NCI-H524 treated with DMSO at 0.1 percent for 48 hours (cell line): ENCODE measurements at places on chromosomes 5 and 9.

DNA sequence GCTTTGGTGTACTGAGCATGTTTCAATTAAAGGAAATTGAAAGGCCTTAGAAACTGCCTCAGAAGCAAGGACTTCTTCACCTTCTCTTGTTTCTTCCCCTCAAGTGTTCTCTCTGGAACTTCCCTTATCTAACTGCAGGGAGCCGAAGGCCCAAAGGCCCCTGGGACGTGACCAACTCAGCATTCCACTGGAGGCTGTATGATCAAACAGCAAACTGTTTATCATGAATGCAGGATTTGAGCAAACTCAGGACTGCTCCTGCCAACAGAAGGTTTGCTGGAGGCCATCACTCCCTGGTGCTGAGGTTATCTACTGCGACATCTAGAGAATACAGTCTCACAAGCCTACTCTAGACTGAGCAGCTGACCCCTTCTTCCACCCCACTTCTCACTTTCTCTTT lies 4.8 kb upstream of the CDH10 start:
- DNase-seq: no peak

GRCh38 chr5:145681686-145682085 lies 153.5 kb downstream of the PRELID2 start:
- peak; percentile 15 for DNase-seq

- DNase-seq: no peak
Measured at GRCh38 chr5:80187421-80188090, 68.3 kb downstream of the SERINC5 start.

DNA sequence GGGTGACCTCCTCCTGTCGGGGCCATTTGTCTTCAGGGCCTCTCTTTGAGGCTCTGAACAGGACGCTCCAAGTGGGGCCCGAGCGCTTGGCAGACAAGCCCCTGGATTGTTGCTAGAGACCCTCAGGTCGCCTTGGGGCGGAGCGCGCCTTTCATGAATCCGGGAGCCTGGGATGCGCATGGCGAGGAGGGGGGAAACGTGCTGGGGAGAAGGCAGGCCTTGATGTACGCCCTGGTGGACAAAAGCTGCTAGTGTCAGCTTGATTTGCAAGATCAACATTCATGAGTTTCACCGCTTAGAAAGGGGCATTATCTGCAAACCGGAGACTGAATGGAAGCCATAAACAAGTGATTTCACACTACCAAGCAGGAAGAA lies 226.3 kb downstream of the SMARCA2 start:
- DNase-seq: no peak

DNA sequence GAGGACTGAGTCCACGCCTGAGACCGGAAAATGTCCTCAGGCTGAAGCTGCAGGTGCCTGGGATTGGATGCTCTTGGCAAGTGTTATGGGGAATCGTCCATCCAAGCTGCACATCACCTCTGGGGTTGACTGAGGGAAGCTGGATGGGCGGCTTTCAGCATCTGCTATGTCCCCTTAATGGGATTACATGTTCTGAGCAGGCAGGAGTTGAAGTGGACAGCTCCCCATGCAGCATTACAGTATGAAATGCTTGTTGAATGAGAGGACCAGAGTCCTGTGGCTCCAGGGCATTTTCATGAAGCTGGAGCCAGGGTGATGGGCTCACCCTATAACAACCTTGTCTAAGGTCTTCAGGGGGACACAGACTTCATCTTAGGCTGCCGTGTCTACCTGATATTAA lies 270.9 kb downstream of the HSPA4 start:
- DNase-seq: no peak

DNA sequence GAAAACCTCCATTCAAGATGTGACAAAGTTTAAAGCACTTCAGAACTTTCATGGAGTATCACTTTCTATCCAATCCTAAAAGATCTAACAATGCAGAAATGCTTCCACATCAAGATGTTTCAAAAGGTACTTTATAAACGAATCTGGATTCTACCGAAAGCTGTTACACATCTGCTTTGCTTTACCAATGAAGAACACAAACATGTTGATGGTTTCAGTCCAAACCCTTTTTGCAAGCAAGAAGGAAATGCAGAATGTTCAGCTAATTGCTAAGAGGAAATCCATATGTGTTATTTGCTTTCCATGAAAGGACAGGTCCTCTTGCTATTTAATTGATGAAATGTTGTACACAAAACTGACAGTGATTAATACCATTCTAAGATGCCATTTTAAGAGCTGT lies 419.6 kb downstream of the EFNA5 start:
- no peak for DNase-seq

DNA sequence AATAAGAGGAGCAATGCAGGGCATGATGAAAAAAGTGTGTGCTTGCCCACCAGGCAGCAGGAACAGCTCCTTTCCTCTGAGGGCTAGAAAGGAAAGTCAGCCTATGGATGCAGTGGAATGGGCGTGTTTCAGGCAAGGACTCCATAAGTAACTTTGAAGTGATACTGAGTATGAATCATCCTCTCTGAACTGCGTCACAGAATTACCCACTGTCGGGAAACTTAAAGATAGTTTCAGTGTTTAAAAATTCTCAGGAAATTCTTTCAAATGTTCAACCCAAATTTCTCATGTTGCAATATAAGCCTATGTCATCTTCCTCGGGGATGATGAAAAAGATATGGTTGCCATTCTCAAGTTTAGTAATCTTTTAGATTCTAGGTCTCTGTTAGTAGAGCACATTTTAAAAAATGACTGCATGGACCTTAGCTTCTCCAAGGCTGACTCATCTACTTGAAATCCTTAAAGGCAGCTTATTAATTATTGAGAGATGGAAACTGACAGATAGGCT lies 27.7 kb downstream of the PTCD2 start:
- no peak for DNase-seq

DNA sequence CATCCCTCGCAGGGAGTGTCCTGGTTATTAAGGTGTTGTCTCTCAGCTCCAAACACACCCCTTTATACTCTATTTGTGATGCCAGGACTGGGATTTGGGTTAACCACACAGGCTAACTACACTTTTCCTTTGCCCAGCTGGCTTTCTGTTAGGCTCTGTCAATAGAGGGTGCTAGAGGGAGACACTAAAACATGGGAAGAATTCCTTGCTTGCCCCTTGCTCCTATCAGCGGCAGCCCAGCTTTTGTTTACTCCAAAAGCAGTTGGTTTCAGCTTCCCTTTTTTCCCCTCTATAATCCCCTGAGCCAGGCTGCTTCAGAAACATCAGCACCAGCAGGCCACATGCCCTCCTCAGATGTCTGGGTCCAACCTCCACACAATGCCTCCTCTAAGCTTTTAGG lies 297.1 kb downstream of the KCTD16 start:
- peak; percentile 82 for DNase-seq

DNA sequence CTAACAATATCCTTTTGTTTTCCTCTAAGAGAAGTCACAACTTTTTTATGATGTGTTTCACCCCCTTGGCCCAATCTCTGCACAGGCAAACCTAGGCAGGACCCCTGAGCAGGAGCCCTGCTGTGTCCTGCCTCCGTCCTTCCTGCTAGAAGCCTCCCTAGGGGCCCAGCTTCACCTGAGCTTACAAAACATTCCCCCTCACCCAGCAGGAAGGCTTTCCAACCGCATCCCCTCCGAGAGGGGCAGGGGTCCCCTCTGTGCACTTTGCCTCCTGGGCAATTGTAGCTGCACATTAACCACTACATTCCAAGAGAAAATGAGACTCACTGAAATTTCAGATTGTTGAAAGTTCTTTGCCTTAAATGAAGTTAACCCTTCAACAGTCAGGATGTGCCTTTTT lies 176.2 kb downstream of the IRX2 start:
- DNase-seq: no peak

- no peak for DNase-seq
Measured at GRCh38 chr5:65663804-65664521, 39.1 kb downstream of the SHLD3 start.

GRCh38 chr9:95003689-95004410 lies 277.4 kb downstream of the AOPEP start:
- no peak for DNase-seq

DNA sequence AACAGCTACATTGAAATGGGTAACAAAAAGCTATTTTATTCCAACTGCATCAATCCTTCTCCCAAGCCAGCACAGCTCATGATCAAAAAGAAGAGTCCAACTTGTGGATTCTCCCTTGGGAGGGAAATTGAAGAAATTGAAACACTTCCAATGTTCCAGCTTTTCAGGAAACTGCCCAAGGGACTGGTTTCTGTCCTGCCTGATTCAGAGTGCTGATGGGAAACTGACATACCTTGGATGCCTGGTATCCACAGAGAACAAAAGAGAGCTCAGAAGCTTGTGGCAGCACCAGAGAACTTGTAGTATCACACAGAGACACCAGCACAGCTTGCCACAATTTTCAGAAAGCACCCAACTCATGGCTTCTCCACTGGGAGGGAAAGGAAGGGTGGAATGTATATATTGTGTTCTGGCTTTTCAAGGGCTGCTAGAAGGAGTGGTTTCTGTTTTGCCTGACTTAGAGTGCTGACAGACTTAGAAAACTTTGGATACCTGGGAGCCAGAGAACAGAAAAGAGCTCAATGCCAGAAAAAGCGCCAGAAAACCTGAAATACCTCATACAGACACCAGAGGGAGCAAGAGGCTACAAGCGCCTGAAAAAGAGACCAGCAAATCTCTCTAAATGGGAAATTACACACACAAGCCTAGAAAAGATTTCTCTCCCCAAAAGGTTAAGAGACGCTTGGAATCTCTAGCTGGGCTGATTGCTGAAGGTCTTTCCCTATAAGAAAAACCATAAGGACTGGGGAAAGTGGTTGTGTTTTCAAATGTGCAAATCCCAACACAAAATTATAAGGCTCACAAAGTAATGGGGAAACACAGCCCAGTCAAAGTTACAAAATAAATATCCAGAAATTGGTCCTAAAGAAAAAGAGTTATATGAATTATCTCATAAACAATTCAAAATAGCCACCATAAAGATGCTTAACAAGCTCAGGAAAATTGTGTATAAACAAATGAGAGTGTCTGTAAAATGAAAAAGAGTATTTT lies 178.8 kb downstream of the SPOCK1 start:
- no peak for DNase-seq

- no peak for DNase-seq
Measured at GRCh38 chr5:177369645-177370440, 12.1 kb downstream of the RGS14 start.

- DNase-seq: no peak
Measured at GRCh38 chr5:88602584-88602983, 280.4 kb downstream of the MEF2C start.

DNA sequence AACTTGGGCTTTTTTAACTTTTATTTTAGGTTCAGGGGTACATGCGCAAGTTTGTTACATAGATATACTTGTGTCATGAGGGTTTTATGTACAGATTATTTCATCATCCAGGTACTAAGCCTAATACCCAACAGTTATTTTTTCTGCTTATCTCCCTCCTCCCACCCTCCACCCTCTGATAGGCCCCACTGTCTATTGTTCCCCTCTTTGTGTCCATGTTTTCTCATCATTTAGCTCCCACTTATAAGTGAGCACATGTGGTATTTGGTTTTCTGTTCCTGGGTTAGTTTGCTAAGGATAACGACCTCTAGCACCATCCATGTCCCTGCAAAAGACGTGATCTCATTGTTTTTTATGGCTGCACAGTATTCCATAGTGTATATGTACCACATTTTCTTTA lies 172.1 kb downstream of the SNCAIP start:
- DNase-seq: no peak

GRCh38 chr9:81717747-81718077 lies 28.4 kb upstream of the TLE1 start:
- no peak for DNase-seq

DNA sequence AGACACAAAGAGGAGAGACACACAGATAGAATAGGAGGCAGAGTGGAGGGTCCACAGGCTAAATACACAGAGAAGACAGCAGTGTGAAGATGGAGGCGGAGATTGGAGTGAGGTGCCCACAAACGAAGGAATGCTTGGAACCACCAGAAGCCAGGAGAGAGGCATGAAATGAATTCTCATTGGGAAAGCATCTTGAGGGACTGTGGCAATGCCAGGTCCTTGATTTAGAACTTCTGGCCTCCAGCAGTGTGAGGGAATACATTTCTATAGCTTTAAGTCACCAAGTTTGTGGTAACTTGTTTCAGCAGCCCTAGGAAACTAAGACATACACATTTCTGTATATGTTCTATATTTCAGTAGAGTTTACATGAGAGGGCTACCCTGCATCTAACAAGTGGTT lies 396.6 kb upstream of the ZNF608 start:
- no peak for DNase-seq

DNA sequence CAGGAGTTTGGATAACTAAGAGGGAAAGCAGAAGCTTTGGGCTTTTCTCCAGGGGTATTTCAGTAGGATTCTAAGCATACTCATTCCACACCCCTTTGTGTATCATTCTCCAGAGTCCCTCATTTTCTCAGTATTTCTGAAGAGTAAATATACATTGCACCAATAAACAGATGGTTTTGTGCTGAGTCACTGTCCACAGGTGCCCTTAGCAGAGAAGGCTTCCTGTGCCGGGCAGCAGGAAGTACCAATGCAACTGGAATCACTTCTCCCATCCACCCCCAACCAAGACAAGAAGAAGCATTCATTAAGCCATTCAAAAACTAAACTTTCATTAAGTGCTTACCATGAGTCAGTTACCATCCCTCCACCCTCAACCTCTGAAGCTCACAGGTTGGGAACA lies 3.6 kb upstream of the CCNJL start:
- DNase-seq: no peak

DNA sequence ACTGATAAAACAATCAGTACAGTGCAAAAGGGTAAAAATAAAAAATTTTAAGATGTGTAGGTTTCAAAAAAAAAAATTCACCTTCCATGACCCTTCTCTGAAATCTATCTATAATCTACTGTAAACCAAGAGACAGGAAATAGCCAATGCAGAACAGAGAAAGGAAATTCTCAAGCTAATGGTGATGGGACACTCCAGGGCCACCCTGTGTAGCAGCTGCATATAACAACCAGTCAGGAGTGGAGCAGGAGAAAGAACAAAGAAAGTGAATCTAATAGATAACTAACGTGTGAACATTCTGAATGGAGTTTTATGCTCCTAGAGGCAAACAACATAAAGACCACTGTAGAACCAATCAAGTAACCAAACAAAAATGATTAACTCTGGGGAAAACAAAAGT lies 16.6 kb downstream of the SPTLC1 start:
- DNase-seq: no peak

DNA sequence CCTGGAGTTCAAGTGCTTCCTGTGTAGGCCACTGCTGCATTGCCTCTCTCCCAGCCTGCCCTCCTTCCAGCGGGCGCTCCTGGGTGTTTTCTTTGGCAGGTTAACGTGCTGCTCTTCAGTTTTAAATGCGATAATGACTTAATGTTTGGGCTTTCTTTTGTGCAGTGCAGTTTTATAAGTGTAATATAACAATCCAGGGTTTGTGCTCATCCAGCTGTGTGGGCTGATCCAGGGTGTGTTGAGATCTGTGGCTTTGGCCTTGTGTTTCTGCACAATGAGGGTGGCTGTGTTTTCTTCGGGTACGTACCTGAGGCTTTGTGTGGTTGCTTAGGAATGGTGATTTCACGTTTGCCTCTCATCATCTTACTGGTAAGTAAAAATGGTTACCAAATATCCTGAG lies 50.6 kb downstream of the PCSK5 start:
- DNase-seq: no peak
